ENCODE measurements at places on chromosomes 7 and 10. TPM values are rescaled to one million over a fixed set of nuclear protein-coding genes. Genes with fewer than 3 reads are reported as not detected.

Gene ZNF488
- not detected for total RNA-seq

Gene SEPTIN7
- total RNA-seq: 254 TPM

Gene GBX1
- not detected for total RNA-seq

Gene CYP3A7
- total RNA-seq: not detected

Gene UNCX
- not detected for total RNA-seq

Gene CYP2C8
- total RNA-seq: not detected

Gene CTAGE8
- total RNA-seq: not detected

Gene KAT6B
- total RNA-seq: 25.1 TPM

Gene LIPN
- total RNA-seq: not detected

DNA sequence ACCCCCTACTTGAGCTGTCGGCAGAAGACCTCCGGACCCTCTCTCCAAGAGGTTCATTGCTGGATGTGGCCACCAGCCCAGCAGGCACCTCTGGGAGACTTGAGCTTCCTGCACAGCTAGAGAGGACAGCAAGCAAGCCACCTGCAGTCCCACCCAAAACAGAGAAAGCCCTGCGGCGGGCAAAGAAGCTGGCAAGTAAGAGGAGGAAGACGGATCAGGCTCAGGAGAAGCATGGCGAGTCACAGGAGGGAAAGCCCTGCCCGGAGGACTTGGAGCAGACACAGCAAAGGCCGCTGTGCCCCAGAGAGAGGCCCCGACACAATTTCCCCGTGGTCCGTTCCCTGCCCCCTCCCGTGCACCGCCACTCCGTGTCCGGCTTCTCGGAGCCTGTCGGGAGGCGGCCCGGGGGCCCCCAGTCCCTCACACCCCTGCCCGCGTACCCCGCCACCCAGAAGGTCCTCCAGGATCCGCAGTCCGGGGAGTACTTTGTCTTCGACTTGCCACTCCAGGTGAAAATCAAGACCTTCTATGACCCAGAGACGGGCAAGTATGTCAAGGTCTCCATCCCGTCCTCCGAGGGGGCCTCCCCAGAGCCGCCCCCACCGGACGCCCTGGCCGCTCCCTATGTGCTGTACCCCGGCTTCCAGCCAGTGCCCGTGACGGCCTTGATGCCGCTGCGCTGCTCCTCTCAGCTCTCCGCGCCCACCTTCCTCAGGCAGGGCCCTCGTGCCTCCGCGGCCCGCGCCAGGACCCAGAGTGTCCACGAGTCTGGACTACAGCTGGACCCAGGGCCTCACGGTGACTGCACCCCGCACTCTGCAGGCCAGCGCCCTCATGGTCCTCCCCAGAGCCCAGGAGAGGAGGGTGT is 27.2 kb downstream of the C10orf71 start:
- no peak for DNase-seq

DNA sequence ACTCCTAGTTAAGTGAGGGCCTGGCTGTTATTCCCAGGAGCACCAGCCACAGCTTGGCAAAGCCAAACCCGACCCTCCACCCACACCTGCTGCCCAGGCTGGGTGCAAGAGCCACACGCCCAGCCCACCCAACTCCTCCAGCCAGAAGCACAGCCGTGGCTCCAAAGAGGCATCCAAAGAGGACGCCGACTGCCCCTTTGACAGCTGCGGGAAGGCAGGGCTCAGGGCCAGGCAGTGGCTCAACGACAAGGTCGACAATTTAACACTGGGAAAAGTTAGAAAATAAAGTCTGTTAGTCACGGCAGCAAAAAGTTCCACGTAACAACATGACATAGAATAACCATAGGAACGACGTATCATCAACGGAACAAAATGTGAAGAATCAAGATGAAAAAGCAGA is 54.3 kb downstream of the DPYSL4 start:
- DNase-seq: no peak

- no peak for DNase-seq
Measured at GRCh38 chr10:93871671-93872204, 22.0 kb upstream of the SLC35G1 start.

DNA sequence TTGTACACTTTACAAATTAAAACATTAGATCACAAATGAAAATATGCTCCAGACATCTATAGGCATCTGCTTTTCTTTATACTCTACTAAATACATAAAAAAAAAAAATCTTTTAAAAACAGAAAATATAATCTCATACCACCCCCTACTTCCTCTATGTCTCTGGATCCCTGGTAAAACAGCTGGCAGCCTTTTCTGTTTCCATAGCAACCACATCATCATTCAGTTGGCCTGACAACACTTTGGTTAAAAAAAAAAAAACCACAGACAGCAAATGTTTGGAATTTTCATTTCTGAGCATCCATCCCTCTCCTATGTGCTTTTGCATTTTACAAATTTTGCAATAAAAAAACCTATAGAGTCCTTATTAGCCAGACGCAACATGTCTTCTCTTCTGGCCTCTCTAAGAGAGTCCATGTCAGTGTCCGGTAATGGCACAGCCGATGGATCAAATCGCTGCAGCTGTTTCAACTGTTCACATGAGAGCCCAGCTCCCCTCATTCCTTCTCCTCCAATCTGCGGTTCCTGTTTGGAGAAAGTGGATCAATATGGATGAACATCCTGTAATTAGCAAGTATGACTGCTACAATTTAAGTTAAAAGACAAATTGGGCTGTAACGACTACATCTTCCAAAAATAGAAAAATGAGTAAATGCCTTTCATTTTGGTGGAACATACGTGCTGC is 105.6 kb downstream of the NSUN6 start:
- no peak for DNase-seq

GRCh38 chr7:725223-726005 is 1.1 kb upstream of the DNAAF5 start:
- DNase-seq: peak; percentile 80

DNA sequence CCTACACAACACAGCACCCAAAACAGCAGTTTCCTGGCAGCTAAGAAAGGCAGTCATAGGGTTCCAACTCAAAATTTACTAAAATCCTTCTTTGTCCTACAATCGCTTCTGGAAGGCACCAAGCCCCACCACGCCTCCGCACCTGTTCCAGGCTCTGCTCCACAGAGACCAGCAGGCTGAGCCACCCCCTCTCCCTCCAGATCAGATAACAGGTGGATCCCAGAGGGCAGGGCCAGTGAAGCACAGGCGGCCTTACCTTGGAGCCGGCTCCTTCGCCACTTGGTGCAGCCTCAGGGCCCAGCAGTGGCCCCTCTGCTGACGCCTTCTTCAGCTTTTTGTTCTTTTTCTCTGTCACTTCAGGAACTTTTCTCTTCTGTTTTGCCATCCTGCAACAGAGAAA is 33.0 kb downstream of the ZFAND2A start:
- no peak for DNase-seq

GRCh38 chr10:60769406-60769805 is 8.9 kb upstream of the CDK1 start:
- DNase-seq: no peak

DNA sequence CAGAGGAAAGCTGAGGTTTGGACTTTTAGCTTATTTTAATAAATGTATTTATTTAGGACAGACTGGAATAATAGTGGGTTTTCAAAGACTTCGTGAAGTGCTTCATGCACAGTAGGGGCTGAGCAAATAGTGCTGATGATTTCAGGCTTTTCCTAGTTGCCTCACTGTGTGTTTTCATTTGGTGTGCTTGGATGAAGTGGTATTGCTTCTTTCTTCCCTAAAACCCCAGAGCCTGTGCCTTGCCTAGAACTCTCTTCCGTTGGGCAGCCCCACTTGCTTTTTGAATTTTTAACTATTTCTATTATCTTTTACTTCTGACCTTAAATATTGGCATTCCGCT is 49.6 kb downstream of the ARID5B start:
- no peak for DNase-seq

- peak; percentile 86 for DNase-seq
Measured at GRCh38 chr7:143331179-143331801, 15.4 kb downstream of the CLCN1 start.
